Panc1 (cell line): ENCODE measurements at places on chromosomes 1 and 21.

GRCh38 chr1:59005491-59006288 is 221.8 kb upstream of the JUN start:
- no peak for DNase-seq

DNA sequence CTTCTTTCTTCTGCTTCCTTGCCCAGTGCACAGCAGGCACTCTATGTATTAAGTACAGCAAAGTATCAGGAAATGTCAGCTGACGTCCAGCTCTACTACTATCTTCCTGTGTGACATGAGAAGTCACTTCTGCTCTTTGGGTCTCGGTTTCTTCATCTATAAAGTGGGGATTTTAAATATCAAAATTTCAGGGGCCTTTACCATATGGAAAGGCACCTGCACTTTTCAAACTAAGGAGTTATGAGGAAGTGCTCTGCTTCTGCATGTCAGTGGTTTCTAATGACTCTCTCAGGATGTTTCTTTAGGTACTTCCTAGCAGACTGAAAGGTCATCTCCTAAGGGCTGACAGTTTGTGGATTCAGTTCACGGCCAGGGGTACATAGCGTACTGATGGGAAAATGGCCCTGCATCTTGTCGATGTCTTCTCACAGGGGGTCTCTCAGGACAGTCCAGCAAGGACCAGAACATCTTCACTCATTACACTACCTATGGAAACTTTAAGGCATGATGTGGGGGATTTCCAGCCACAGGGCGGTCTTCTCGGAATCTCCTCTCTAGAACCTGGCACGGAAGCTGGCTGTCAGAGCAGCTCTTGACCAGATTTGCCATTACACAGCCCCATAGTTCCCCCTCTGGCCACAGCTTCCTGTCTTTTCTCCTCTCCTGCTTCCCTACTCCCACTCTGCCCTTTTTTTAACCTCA is 42.0 kb upstream of the MTF1 start:
- no peak for DNase-seq

DNA sequence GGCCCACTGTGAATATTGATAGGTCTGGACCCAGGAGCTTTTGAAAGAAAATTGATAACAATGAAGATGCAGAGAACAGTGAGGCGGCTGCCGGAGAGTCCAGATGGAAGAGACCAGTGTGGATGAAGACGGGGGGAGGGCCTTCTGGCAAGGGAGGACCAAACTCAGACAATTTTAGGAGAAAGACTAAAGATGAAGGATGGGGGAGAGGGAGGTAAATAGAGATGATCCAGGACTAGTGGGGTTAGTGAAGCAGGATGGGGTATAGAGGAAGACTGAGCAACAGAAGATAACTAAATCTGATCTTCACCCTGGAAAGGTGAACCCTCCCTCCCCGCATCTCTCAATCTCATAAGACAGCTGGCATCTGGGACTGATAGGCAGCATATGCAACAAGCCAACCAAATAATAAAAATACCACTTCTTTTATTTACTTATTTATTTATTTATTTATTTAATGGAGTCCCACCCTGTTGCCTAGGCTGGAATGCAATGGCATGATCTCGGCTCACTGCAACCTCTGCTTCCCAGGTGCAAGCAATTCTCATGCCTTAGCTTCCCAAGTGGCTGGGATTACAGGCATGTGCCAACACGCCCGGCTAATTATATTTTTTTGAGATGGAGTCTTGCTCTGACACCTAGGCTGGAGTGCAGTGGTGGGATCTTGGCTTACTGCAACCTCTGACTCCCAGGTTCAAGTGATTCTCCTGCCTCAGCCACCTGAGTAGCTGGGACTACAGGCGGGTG is 10.5 kb downstream of the EIF3I start:
- DNase-seq: no peak

GRCh38 chr1:39573097-39573465 is 3.5 kb downstream of the PABPC4 start:
- DNase-seq: no peak

- no peak for DNase-seq
Measured at GRCh38 chr1:211641942-211642341, 33.5 kb downstream of the NEK2 start.

GRCh38 chr21:34528131-34528561 is 16.1 kb upstream of the KCNE1 start:
- no peak for DNase-seq

DNA sequence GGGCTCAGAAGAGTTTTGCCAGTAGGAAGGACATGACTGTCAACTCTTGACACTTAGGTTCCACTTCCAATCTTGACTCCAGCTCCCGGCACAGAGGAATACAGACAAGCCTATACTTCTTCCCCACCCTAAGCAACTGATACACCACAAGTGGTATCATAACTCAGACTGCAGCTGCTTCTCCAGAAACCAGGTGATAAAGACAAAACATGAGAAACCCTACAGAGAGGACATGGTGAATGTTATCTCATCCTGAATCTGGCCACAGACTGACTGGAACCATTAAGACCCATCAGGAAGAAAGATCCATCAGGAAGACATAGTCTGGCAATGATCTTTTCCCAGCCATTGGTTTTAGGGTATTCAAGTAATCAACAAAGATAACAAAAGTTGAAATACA is 13.8 kb downstream of the PAXBP1 start:
- no peak for DNase-seq

GRCh38 chr21:34630536-34631143 is 15.7 kb upstream of the RCAN1 start:
- peak; percentile 42 for DNase-seq

GRCh38 chr21:23111070-23111600 is 2112.9 kb downstream of the NCAM2 start:
- DNase-seq: no peak

DNA sequence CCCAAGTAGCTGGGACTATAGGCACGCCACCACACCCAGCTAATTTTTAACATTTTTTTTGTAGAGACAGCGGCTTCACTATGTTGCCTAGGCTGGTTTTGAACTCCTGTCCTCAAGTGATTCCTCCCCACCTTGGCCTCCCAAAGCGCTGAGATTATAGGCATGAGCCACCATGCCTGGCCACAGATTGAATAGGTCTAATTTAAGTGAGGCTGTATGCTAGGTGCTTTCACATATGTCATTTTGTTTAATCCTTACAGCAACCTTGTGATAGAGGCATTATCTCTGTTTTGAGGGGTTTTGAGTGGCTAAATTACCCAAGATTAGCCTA is 7.2 kb downstream of the INTS3 start:
- DNase-seq: no peak

DNA sequence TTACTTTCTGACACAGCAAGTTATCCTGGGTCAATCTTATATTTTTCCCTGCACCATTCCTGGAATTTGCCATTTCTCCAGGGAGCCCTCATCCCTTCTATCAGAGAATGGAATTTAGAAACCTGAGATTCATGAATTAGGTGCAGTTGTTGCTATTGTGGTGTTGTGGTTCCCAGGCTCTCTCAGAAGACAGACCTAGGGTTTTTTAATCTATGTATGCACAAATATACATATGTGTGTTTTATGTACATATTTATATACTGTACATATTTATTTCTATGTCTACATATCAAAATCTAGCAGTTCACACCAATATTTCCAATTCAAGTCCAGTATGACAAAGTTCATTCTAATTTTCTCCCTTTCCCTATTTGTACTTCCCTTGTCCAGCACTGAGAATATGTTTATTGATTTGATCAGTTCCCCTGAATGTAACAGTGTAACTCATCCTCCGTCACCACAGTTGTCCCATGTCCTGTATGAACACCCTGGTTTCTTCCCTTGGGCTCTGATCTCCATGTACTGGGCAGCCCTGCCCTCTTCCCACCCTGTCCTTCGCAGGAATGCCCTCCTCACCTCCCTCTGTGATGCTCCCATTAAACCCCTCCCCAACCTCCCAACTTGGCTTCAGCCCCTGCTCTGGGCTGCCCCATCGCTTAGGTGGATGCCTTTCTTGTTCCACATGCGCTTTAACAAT is 145.5 kb downstream of the VPS13D start:
- no peak for DNase-seq

DNA sequence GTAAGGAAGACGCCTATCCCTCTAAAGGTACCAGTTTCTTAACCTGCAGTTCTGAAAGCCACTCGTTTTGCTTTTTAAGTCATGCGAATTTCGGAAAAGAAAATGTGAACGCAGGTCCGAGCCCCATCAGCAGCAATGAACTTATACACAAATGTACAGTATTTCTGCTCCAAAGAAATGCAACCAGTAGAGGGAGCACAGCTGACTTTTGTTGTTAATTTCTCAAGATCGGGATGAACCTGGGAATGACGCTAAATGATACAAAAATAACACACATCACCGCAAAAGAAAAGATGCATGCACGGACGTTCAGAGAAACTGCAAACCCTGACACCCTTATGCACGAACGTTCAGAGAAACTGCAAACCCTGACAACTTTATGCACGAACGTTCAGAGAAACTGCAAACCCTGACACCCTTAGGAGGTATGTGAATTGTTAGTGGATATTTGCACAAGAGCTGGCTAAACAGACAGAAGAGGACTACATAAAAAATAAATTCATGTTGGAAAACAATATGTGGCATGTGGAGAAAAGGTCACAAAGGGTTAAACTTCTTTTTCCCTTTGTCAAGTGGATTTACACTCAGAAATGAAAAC is 3.5 kb upstream of the TIAM1 start:
- no peak for DNase-seq

DNA sequence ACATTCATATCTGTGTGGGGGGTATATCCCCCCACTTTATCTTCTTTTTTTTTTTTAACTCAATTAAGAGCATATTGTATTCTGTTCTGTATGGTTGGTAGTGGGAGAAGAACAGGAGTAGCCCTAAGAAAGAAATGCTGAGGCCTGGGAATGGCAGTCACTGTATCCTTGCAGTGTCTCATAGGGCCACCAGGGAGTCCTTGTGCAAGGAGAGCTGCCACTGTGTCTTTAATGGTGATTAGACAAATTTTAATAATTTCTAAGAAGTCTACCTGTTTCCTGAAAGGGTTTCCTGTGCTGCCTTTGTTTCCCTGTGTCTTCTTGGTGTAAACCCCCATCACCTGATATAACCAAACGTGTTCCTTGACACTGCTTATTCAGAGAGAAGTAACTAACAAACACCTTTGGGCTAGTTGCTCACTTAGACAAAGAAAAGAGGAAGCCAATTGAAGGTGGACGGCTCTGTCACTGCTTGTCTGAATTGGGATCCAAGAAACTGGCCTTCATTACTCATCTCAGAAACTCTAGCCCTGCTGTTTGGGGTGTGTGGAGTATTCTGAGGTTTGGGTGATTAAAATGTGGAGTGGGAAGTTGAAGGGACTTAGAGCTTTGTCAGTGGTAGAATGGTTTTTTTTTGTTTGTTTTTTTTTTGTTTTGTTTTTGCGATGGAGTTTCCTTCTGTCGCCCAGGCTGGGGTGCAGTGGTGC is 15.2 kb downstream of the GIPC2 start:
- no peak for DNase-seq

GRCh38 chr1:67209521-67209920 is 43.3 kb downstream of the IL23R start:
- DNase-seq: no peak

DNA sequence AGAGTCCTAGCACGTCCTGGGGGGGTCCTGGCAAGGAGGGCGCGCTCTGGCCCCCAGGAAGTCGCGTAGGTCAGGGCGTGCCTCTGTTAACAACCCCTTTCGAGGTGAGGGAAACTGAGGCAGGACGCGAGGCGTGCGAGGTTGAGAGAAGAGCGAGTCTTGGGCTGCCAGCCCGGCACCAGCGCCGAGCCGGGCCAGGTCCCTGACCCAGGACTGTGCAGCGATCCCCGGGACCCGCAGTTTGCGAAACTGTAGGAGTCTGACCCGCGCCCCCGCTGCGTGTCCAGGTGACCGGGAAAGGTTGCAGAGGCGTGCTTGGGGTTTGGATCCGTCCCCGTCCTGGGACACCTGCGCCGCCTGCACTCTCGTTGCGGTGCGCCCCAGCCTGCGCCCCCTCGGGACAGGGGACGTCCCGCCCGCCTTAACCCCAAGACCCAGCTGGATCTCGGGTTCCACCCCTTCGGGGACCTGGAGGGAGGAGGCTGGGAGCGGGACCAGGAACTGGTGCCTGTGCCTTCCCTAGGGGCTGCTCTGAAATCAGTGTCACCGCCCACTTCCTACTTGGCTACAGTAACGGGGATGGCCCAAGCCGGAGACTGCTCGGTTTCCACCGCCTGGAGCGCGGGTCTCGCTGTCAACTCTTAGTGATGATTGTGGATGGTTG is 493 bp downstream of the DISC1 start:
- no peak for DNase-seq

- DNase-seq: no peak
Measured at GRCh38 chr1:200901796-200902444, 7.2 kb downstream of the INAVA start.

- DNase-seq: no peak
Measured at GRCh38 chr1:15245593-15246360, 1.2 kb upstream of the FHAD1 start.

DNA sequence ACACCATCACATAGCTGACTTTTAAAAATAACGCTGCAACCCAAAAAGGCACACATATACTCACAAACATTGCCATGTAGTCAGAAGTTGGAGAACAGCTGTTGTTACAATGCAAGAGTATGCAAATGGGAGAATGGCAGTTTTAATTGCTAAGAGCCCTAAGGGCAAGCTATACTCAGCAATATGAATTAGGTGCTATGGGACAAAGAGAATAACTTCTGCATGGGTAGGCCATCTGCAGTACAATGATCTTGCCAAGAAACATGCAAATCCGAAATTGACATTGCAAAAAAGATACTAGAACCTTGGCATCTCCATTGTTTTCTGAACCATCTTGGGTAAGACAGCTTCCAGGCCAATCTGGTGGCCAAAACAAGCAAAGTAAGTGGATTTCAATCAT is 697.8 kb downstream of the LRRIQ3 start:
- no peak for DNase-seq

GRCh38 chr1:76147917-76148316 is 73.4 kb downstream of the ST6GALNAC3 start:
- DNase-seq: no peak

GRCh38 chr1:93155335-93155734 is 24.9 kb downstream of the TMED5 start:
- no peak for DNase-seq

DNA sequence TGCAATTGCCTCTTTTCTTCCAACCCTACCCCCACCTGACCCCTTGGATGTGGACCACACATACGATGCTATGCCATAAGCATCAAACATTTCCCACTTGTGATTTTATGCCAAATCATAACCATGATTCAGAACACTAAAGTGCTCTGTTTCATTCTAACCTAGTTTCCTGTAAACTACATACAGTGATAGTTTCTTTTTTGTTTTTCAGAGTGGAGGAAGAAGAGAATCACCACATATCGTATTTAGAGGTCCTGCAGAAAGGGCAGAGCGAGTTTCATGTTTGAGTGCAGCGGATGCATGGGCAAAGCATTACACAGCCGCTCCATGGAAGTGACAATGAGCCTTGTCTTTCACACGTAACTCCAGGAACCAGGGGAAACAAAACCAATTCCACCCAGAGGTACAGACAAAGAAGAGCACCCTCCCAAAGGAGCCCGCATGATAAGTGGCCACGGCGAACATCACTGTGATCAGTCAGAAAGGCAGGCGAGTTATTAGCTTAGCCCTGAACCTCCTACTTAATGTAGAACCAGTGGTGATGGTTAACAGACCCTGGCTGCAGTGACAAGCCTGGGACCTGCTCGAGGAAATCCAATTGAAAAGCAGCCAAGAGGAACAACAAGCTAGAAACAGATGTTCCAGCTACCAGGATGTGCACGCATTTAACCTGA is 64.0 kb upstream of the ZNF281 start:
- no peak for DNase-seq
